MCF 10A (cell line): ENCODE measurements at places on chromosomes 4 and X. TPM values are rescaled to one million over a fixed set of nuclear protein-coding genes. Genes with fewer than 3 reads are reported as not detected.

Gene POU4F2
- not detected in 2 replicates for total RNA-seq

Gene ASIC5
- total RNA-seq, result not detected in 2 replicates

Gene TRIM2
- total RNA-seq, result 33.0 and 37.2 TPM in 2 replicates

Gene CTAG1B
- not detected in 2 replicates for total RNA-seq

Gene NPY2R
- not detected in 2 replicates for total RNA-seq

Gene RAB9B
- total RNA-seq, result 0.07 TPM in 1 of 2 replicates, not detected in the other

Gene LANCL3
- total RNA-seq, result 0.47 and 0.54 TPM in 2 replicates

Gene RHOXF2
- not detected in 2 replicates for total RNA-seq

Gene WAS
- 0.37 and 0.96 TPM in 2 replicates for total RNA-seq

Gene SLC38A5
- 1.4 and 2.6 TPM in 2 replicates for total RNA-seq

Gene HDX
- total RNA-seq, result 6.4 and 6.6 TPM in 2 replicates

Gene HS3ST1
- 0.21 and 0.25 TPM in 2 replicates for total RNA-seq

Gene RRH
- not detected in 2 replicates for total RNA-seq

Gene EVC2
- total RNA-seq, result 5.5 and 6.0 TPM in 2 replicates

Gene COL4A6
- 56.0 and 58.3 TPM in 2 replicates for total RNA-seq

Gene HCCS
- total RNA-seq, result 39.3 and 41.0 TPM in 2 replicates

Gene IL1RAPL2
- total RNA-seq, result 3.2 and 4.4 TPM in 2 replicates

Gene DCHS2
- total RNA-seq, result 0.02 and 0.17 TPM in 2 replicates

Gene GPC3
- 0.32 and 0.37 TPM in 2 replicates for total RNA-seq

Gene PTCHD1
- total RNA-seq, result not detected in 2 replicates

Gene OTOP1
- total RNA-seq, result not detected in 2 replicates

Gene MSANTD1
- 0.37 and 0.66 TPM in 2 replicates for total RNA-seq

Gene KCNIP4
- 0.91 and 4.6 TPM in 2 replicates for total RNA-seq

Gene PCDH19
- 0.12 and 0.70 TPM in 2 replicates for total RNA-seq

Gene ANXA3
- 260 and 272 TPM in 2 replicates for total RNA-seq

Gene PPARGC1A
- 0.12 and 0.49 TPM in 2 replicates for total RNA-seq

Gene TRIM75
- not detected in 2 replicates for total RNA-seq

Gene AADAT
- 6.4 and 6.9 TPM in 2 replicates for total RNA-seq
